EH (cell line): ENCODE measurements at places on chromosomes 5 and 9.

DNA sequence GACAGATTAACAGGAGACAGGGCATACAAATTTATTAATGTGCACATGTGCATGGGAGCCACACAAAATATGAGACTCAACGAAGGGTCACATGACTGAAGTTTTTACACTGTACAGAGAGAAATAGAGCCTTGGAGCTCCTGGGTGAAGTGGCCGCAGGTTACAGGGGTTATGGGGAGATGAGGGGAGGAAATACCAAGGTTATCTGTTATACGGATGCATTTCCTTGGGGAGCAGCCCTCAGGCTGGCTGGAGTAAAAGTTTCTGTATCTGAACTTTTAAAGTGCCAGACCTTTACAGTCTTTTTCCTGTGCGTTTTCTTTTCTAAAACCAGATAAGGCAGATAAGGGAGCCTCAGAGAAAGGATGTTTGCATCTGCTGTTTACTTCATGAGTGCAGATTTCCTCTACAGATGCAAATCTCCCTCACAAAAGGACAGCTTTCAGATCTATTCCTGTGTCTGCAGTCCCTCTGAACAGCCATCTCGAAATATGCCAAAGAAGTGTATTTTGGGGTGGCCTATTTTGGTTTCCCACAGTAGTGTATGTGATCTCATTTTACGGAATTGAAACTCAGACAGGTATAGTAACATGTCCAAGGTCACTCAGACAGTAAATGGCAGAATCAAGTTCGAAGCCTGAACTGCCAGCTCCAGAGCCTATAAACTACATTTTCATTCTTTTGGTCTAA, 139.3 kb upstream of the FBXL17 start:
- no peak for DNase-seq

DNA sequence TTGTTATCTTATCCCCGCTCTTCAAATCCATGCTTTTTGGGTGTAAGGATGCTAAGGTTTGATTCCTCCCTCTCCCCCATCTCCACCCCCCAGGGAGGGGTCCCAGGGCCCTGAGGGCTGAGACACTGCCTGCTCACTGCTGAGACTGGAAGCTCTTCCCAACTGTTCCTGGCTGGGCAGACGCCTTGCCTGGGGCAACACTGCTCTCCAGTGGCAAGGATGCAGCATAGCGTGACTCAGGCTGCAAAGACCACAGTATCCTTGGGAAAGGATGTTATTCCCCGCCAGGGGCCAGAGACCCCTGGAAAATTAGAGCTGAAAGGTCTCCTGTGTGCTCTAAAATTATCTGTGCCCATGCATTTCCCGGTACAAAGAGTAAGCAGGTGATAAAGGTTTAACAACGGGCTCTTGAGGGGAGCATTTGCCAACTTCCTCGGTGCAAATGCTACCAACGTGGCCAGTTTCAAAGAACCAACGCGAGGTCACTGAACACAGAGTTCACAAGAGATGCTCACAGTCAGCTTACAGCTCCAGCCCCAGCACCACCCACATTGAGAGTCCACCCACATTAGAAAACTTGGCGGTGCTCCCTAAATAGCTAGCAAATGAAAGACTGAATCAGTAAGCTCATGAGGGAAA, 271.9 kb downstream of the NSG2 start:
- DNase-seq: peak; percentile 70

- DNase-seq: no peak
Measured at GRCh38 chr5:108561416-108562204, 179.7 kb upstream of the FBXL17 start.

DNA sequence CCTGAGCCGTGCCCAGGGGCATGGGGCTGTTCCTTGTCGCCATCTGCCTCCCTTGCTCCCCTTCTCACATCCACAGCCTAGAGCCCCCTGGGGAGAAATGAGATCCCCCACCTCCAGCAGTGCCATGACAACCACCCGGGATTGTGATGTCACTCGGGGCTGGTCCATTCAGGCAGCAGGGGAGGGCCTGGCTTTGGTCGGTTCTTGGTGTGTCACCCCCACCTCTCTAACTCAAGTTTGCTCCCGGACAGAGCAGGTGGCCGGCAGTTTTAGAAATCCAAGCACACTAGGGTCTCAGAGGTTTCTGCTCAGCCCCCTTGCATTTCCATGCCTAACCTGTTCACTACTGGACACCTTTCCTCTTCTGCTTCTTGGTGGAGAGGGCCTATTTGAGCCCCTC, at the start of gene ACTL7B:
ACTL7B (minus strand) TSS at position 99 of the 400 bp plus-strand sequence; CDS start at position 43, 56 bp downstream.
- DNase-seq: no peak

- DNase-seq: peak; percentile 3
Measured at GRCh38 chr9:20112205-20112783, 323.5 kb upstream of the SLC24A2 start.

DNA sequence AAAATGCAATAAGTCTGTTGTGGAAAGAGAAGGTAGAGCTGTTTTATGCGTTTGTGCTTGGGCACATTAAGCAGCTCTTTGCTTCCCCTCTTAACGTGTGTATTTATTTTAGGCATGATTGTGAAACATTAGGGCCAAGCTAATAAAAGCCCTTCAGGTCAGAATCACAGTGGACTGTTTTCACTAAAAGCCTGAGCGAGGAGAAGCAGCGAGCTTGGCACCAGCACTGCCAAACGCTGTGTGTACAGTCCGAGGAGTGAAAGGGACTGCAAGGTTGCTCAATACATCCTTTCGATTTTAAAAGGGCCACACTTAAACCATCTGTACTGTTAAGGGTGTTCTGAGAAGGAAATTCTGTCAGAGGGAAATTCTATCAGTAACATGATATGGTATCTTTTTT, 107.2 kb upstream of the CKMT2 start:
- DNase-seq: peak; percentile 14

DNA sequence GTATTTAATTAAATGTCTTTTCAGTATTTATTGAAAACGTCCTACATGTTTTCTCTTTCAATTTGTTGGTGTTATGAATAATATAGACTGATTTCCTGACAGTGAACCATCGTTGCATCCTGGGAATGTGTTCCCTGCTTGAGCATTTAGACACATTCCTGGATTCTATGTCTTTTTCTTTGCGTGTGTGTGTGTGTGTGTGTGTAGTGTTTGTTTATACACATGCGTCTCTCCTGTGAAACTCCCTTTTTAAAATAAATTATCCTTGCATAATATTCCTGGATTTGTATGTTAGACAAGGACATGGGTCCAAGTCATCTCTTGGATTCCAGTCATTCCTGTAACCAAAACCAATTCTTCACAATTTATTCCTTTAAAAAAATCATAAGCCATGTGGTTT, 153.4 kb downstream of the HSPA4 start:
- peak; percentile 21 for DNase-seq

DNA sequence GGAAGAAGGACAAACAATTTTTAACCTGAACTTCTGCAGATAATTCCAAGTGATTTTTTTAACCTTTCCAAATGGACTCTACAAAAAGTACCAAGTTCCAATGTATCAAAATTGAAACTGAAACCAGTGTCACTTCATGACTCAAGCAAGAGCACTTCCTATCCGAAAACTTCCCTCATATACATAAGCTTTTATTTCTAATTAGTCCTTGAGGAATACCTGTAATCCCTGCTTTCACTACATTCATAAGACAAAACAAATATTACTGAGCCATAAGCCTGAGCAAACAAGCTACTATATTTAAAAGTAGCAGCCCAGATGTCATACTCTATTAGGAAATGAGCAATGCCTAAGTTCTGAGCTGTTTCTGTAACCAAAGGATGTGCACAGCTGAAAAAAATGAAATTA, 224.4 kb downstream of the EBF1 start:
- no peak for DNase-seq

- no peak for DNase-seq
Measured at GRCh38 chr5:152608458-152608857, 203.4 kb upstream of the NMUR2 start.

- no peak for DNase-seq
Measured at GRCh38 chr5:100708645-100709171, 173.5 kb downstream of the FAM174A start.

GRCh38 chr9:94600258-94600657, 6.6 kb upstream of the FBP2 start:
- DNase-seq: no peak

GRCh38 chr9:75422944-75423522, 334.7 kb downstream of the OSTF1 start:
- no peak for DNase-seq

DNA sequence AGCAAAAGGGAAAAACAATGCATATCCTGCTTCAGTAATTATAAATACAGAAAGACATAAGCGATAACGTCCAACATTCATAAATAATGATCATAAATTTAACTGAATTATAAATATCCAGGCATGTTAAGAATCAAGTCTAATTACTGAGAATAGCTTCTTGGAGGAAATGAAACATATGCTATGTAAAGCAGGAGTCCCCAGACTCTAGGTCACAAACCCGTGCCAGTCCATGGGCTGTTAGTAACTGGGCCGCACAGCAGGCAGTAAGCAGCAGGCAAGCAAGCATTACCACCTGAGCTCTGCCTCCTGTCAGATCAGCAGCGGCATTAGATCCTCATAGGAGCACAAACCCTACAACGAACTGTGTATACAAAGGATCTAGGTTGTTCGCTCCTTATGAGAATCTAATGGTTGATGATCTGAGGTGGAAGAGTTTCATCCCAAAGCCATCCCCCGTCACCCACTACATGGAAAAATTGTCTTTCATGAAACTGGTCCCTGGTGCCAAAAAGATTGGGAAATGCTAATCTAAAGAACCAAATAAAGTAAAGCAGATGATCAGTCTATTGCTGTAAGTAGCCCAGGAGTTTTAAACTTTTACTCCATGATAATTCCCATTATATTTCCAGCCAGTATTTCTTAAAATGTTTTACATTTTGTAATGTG, 50.4 kb downstream of the CERT1 start:
- no peak for DNase-seq

- peak; percentile 21 for DNase-seq
Measured at GRCh38 chr9:113299800-113300292, 3.3 kb downstream of the RNF183 start.

GRCh38 chr5:1886846-1887587, 4.3 kb upstream of the IRX4 start:
- no peak for DNase-seq

GRCh38 chr9:114861922-114862605, 56.2 kb upstream of the TNFSF15 start:
- DNase-seq: no peak

DNA sequence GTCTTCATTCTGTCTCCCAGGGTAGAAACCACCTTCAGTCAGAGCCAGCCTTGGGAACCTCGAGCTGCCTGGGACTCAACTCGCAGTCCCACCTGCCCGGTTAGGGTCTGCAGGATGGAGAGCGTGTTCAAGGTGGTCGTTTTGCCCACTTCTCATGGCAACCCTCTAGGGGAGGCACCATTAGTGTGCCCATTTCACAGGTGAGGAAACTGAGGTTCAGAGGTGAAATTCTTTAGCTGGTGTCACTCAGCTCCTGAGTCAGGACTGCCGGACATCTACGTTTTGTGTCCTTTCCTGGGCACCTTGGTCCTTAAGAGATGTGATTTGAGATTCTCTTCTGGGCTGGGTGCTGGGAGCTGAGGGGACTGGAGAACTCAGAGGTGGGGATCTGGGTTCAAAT, 30.0 kb downstream of the DAB2IP start:
- no peak for DNase-seq

DNA sequence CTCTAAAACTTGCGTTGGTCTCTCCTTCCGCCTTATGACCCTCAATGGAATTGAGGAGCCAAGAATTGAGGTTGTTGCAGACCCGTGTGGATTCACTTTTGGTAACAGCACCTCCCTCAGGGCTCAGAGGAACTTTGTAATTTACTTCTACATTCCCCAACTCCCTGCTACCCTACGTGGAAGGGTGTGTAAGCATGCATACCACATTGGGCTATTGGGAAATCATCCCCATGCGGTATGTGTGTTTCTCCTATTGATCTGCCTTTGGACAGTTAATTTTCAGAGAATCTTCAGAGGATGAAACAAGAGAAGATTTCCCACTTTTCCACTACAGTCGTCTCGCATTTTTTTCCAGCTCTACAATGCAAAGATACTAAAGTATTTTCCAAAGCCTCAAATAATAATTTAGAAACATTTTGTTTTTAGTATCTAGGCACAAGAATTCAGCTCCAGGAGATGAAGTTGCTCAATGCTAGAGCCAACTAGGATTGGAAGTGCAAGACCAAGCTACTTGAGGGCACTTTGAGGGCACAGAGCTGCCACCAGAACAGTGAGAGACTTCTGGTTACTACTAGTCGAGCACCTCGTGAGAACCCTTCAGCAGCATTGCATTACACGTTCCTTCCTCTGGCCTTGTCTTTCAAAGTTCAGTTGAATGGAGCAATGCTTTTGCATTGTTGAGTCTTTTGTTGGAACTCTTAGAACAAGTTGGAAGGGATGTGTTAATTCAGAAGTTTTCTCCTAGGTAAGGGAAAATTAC, 3.4 kb downstream of the C1QTNF3 start:
- DNase-seq: no peak

GRCh38 chr5:145787001-145787400, 48.1 kb downstream of the PRELID2 start:
- no peak for DNase-seq

GRCh38 chr9:107827304-107827703, 337.7 kb upstream of the KLF4 start:
- DNase-seq: no peak

DNA sequence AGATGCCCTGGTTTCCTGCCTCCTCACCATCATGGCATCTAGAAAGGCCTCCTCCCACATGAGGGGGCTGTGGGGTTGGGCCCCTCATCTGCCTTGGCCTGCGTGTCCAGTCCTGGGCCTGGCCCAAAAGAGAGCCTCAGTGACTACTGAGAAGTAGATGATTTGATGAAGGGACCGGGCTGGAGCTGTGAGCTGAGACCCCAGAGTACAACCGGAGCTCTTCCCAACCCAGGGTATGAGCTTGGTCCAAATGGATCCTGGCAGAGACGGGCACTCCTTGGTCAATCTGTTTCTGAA, 62.9 kb downstream of the FGF18 start:
- no peak for DNase-seq

DNA sequence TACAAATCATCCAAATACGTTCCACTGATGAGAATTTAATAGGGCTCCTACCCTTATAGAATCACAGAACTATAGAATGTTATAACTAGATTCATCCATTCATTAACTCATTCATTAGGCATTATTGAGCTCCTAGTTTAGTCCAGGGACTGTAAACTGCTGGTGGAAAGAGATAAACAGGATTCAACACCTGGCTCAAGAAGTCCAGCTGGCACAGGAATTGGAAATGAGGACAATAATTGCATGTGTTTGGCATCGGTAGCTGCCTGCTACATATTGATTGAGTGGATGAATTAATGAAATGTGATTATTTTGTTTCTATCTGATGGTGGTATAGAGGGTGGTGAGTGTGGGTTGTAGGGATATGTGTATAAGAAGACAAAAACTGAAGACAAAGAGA, 100.8 kb upstream of the TLE1 start:
- DNase-seq: no peak

DNA sequence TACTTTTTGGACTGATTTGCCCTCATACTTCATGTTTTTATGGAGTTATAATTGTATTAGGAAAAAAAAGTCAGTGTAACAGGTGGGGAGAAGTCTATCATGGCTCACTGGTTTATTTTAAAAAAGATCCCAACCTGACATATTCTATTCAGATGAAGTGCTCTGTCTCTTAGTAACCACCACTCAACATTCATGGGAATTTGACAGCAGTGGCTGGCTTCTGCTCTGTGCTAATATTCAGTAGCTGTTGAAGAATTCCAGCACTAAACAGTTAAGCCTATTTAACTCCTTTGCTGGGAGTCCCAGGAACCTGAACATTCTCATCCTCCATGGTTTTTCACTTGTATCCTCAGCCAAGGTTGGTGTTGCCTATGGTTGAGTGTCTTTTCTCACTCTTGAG, 23.1 kb downstream of the CMYA5 start:
- DNase-seq: no peak
